ENCODE measurements at places on chromosomes 6 and 20.

DNA sequence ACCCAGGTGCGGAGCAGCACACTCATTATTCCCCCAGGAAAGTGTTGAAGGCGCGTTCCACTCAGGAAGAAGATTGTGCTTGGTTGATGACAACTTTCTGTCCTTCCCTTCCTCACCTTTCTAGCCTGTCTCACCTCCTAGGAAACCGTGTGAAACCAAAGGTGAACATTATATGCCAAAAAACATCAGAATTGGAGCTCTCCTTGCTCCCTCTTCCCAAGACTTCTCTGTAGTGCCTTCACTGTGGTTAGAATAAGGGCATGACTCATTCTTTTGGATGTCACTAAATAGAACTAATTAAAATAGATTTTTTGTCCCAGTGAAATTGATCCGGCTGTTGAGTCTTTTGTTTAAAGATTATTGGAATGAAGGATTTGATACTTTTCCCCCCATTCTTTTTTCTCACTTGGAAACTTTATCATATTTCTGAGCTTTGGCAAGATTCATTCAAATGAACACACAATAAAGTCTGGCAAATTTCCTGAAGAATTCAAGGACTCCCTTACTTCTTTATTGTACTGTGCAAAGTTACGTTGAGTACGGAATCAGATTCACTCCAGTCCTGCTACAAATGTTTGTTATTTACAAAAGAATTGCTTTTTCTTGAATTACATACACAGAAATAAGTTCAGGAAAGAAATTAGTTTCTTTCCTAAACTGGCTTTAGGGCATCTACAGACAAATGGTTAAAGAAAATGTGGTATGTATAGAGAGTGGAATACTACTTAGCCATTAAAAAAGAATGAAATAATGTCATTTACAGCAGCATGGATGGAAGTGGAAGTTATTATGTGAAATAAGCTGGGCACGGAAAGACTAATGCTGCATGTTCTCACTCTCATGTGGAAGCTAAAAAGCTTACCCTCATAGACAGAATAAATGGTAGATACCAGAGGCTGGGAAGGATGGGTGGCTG lies 142.8 kb upstream of the AKAP12 start:
- no peak for DNase-seq

DNA sequence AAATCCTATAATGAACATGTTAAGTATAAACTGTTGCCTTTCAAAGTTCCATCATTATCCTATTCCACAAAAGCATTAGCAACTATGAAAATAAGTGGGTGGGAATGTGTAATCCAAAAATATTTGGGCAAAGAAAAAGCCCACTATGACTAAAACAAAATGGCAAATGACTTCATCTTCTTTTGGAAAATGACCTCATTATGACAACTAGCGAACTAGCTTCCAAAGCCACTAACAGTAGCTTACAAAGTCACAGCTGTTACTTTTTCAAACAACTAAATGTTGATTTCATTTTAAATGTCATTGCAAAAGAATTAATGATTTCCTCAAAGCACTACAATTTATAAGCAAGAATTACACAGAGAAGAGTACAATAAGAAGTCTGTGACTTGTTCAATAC lies 49.8 kb upstream of the RUNX2 start:
- no peak for DNase-seq

- no peak for DNase-seq
Observed at GRCh38 chr6:166664135-166664534, 37.1 kb upstream of the RPS6KA2 start.

GRCh38 chr6:4560221-4561077 lies 215.8 kb upstream of the CDYL start:
- no peak for DNase-seq

DNA sequence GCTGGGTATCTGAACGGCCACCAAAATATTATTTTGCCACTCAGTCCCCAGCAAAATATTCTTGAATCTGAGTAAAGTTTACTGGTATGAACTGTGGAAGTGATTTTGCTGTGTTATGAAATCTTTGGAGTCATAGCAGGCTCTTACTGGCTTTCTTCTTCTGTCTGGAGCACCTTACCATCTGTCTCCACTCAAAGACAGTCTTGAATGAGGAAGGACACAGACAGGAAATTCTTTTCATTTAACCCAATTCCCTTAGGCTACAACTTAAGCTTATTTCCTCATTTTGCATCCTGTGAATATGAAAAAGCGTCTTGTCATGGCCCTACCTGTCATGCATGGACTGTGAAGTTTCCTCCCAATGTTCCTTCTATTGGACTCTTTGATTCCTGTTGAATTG lies 24.7 kb downstream of the FNDC1 start:
- no peak for DNase-seq

DNA sequence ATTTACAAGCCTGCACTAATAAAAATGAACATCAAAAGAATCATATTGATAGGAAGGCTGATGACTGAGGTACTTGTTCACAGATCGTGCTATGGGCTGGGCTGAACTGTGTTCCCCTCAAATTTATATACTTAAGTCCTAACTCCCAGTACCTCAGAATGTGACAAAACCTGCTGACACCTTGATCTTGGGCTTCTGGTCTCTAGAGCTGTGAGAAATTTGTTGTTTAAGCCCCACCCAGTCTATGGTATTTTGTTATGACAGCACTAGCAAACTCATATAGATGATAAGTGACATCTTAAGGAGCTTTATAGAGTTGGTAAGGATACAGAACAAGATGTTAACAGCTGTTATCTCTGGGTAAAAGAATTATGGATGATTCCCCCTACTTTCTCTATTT lies 13.8 kb downstream of the UBE2V1 start:
- no peak for DNase-seq

- DNase-seq: peak; percentile 5
Observed at GRCh38 chr20:25044660-25045342, 13.1 kb downstream of the ACSS1 start.

GRCh38 chr6:152943260-152943897 lies 39.5 kb downstream of the FBXO5 start:
- DNase-seq: no peak

Data from left hindlimb (tissue), 1 donor.